ENCODE measurements at places on chromosomes 4 and X.

- no peak for DNase-seq
Measured at GRCh38 chr4:153792618-153793247, 3.9 kb upstream of the SFRP2 start.

DNA sequence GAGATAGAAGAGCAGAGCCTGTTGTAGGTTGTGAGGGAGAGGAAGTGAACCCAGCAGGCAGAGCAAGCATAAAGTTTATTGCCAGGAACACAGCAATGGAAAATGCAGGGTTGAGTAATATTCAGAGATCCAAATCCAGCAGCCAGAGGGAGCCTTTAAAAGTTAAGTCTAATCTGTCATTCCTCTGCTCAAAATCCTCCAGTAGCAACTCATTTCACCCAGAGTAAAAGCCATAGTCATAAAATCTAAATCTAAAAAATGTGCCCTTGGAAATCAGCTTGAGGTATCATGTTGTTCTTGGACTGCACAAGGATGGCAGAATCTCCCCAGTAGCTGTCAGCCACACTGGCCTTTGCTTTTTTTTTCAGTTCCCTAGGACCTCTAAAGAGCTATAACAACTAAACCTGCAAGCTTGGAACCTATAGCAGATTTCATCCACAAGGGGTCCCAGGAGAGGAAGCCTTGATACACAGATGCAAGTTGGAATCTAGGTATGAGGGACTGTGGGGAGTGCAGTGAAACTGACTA is 62.9 kb upstream of the FRAS1 start:
- DNase-seq, result no peak

- no peak for DNase-seq
Measured at GRCh38 chr4:3399277-3400194, 42.2 kb upstream of the HGFAC start.

- no peak for DNase-seq
Measured at GRCh38 chrX:11215191-11215921, 77.9 kb upstream of the AMELX start.

DNA sequence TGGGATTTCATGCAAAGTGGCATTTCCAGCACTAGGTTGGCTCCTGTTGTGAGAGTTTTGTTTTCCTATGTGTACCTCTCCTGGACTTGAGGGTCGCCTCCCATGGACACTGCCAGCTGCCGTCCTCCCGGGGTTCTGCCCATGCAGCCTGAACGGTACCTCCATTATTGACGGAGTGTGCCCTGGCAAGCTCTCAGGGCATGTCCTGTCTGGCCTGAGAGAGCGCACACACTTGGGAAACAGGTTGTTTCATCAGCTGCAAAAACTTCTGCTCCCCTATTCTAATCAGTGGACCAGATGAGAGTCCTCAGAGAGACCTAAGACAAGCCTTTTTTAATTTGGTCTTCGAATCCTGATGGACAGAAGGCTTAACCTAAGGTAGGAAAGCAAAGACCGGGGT is 56.6 kb upstream of the HOPX start:
- DNase-seq, result no peak

GRCh38 chr4:173212379-173212778 is 43.8 kb downstream of the GALNT7 start:
- DNase-seq, result no peak

DNA sequence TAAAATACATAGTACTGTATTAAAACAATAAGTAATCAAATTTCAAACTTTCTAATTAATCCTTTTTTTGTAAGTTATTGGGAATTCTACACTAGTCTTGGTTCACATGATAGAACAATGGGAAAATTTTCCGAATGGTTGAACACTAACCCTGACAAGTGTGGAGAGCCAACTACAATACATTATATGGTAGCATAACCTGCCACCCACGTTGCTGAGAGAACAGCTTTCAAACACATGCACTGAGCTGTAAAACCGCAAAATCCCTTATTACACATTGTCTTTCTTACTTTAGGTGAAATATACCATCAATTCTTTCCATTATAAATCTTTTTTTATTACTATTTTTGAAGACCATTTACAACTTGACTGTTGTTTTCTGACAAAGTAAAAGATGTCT is 54.7 kb downstream of the ANAPC10 start:
- DNase-seq, result no peak

DNA sequence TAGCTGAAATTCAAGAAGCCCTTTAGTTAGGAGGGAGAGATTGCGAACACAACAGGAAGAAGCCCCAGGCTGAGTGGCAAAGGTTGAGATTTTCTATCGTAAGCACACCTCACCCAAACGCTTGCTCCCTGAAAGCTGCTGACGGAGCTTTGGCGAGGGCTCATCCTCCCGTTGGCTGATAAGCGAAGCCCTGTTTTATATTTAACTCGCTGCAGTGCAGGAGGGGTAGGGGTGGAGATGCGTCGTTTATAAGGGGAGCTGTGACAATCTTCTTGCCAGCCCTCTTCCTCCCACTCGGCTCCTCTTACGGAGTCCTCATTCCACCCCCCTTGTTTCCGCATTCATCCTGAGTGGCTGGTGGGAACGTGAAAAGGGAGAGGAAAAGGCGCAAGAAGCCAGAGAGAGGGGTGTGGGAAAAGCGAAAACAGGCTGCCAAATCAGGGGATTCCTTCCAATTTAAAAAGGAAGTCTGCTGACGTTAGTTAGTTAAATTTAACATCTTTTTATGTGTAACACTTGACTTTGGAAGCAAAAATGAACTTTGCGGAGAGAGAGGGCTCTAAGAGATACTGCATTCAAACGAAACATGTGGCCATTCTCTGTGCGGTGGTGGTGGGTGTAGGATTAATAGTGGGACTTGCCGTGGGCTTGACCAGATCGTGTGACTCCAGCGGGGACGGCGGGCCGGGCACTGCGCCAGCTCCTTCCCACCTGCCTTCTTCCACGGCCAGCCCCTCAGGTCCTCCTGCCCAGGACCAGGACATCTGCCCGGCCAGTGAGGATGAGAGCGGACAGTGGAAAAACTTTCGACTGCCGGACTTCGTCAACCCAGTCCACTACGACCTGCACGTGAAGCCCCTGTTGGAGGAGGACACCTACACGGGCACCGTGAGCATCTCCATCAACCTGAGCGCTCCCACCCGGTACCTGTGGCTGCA is at the start of gene ENPEP:
TSS of gene ENPEP (plus strand) at position 275 of the 938 bp plus-strand sequence. CDS start at position 535, 260 bp downstream.
- no peak for DNase-seq

DNA sequence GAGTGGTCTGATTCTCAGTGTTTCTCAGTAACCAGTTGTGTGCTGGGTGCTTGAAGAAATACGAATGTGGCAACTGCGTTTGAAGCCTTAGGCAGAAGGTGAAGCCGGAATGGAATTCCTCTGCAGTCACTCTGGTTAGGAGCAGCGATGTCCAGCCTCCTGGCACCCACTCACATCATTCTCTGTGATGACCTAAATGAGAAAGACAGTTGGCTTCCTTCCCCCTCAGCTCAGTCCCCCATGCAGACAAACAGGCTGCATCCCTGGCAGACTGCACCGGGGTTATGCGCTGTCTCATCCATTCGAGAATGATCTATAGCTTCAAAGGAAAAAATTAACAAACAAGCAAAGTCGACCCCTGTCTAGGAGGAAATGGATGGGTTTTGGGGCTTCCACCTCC is 170.1 kb upstream of the SCML1 start:
- DNase-seq, result no peak

GRCh38 chr4:38273407-38273806 is 313.2 kb downstream of the PTTG2 start:
- no peak for DNase-seq

GRCh38 chr4:19227701-19228100 is 1024.0 kb upstream of the SLIT2 start:
- no peak for DNase-seq

DNA sequence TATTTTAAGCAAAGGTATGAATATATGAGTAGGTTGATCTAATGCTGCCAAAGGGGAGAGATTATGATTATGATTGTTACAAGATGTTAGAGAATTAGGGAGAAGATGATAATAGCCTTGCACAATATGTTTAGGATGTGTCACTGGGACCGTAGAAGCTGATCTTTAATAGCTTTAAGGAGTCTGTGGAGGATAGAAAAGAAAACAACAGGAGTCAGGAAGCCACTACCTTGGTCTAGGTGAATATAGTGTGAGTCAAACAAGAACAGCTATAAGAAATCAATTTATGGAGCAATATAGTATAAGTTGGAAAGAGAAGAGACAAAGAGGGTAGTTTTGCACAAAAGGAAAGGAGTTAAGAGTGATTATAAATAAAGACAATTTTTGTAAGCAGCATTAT is 232.7 kb downstream of the FSTL5 start:
- no peak for DNase-seq

DNA sequence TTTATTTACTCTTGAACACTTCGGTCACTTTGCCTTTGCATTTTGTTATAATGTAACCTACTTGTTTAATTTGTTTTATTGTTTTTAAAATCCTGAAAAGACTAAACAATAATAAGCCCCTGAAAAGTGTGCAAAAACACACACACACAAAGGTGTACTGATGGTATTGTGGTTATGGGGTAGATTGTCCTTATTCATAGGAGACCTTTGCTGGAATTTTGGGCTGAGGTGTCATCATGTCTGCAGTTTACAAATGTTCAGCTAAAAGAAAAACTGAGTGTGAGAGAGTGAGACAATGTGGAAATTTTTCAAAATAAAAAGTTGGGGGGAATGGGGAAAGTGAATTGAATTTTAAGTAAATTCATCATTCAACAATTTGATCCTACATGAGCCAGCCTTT is 174.9 kb downstream of the QDPR start:
- DNase-seq, result no peak

DNA sequence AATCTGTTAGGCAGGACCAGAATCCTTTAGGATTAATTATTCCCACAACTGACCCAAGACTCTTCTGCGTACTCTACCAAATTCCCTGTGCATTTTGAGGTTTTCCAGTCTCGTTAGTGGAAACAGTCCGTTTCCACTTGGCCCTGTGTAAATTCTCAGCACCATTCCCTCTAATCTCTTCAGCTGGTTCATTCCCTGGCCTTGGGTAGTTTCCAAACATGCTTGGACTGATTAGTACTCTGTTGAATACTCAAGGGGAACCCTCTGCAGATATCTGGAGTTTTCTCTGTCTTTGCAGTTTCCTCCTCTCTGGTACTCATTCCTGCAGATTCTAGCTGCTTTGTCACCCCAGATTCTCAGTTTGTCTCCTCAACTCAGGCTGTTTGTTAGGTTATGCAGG is 80.4 kb downstream of the ZFX start:
- DNase-seq, result no peak

DNA sequence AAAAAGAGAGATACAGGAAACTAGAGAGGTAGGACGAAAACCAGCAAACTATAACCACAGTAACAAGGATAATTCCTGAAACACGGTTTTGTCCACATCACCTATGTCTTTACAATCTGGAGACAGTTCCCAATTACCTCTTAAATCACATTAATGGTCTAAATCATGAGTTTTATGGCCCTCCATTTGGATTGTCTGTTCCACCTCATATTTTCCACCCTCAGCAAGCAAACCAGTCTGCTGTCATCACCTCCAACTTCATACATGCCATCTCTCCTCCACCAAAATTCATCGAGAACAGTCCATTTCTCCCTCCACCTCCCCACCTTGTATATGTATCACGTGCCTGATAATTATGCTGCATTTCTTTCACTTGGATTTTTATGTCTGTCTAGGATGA is 107.3 kb downstream of the SH3RF1 start:
- no peak for DNase-seq

GRCh38 chr4:78756776-78757175 is 19.4 kb upstream of the BMP2K start:
- DNase-seq, result no peak

- DNase-seq, result no peak
Measured at GRCh38 chrX:111811831-111812230, 64.2 kb upstream of the TRPC5OS start.

DNA sequence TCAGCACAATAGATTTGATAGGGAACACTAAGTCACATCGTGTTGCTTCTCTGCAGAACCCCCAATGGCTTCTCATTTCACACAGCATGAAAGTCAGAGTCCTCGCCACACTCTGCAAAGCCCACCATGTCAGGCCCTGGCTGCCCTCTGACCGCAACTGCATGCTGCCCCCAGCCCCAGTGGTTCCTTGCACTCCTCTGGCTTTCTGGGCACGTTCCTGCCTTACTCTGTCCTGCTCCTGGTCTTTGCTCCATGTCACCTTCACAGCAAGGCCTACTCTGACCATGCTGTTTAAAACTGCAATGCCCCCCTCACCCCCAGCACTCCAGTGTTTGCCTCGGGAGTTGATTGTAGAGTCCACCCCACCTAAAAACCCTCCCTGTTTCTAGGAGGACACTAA is 78.1 kb downstream of the EVC start:
- no peak for DNase-seq

GRCh38 chrX:38672646-38673045 is 111.3 kb downstream of the TSPAN7 start:
- no peak for DNase-seq

DNA sequence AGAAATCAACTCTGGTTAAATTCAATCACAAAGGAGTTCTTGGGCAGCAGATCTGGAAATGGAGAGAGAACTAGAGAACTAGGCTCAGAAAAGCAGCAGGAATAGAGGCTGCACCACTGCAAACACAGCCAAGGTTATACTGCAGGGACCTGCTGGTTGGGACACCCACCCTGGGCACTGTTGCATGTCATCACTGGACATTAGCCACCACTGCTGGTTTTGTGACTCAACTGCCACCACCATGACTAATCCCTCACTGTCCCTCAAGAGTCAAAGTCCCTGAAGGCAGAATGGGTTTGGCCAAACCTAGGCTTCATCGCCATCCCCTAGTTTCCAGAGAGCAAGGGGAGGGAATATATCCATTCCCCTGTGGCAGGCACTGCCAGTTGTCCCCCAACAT is 38.1 kb upstream of the IRAK1 start:
- DNase-seq, result no peak
